ENCODE measurements at places on chromosomes 7 and 10. TPM values are rescaled to one million over a fixed set of nuclear protein-coding genes. Genes with fewer than 3 reads are reported as not detected.

PALD1 gene
- 11.3 TPM for total RNA-seq

SLC16A12 gene
- 2.4 TPM for total RNA-seq

STRIP2 gene
- 4.9 TPM for total RNA-seq

VKORC1L1 gene
- total RNA-seq, result 22.9 TPM

GRCh38 chr7:73718905-73719805, at the start of gene STX1A:
Gene STX1A (minus strand): TSS chr7:73719669. CDS start chr7:73719631, 38 bp downstream.
- DNase-seq, result peak; percentile 92

- no peak for DNase-seq
Observed at GRCh38 chr10:80498833-80499741, 38.6 kb upstream of the SH2D4B start.
